ENCODE measurements at places on chromosomes 11 and 22.

GRCh38 chr11:71962428-71963038 is 33.7 kb downstream of the RNF121 start:
- no peak for DNase-seq

- peak; percentile 94 for DNase-seq
Observed at GRCh38 chr11:65181569-65182257, at the start of gene CAPN1. Gene CAPN1 (plus strand): TSS chr11:65181928. CDS start chr11:65182702, 774 bp downstream.

GRCh38 chr22:28488825-28489224 is 190.8 kb downstream of the TTC28 start:
- no peak for DNase-seq

DNA sequence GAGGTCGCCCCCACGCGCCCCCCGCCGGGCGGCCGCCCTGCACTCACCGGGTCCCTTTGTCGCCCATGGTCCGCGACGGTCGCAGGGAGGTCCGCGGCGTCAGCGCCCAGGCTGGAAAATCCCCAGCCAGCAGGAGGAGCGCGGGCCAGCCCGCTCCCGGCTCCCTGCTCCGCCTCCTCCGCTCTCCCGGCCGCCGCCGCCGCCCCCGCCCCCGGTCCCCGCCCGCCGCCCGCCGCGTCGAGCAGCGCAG is at the start of gene ARRB1:
TSS of gene ARRB1 (minus strand) at position 121 of the 250 bp plus-strand sequence. CDS start at position 67, 54 bp downstream.
- DNase-seq: no peak

DNA sequence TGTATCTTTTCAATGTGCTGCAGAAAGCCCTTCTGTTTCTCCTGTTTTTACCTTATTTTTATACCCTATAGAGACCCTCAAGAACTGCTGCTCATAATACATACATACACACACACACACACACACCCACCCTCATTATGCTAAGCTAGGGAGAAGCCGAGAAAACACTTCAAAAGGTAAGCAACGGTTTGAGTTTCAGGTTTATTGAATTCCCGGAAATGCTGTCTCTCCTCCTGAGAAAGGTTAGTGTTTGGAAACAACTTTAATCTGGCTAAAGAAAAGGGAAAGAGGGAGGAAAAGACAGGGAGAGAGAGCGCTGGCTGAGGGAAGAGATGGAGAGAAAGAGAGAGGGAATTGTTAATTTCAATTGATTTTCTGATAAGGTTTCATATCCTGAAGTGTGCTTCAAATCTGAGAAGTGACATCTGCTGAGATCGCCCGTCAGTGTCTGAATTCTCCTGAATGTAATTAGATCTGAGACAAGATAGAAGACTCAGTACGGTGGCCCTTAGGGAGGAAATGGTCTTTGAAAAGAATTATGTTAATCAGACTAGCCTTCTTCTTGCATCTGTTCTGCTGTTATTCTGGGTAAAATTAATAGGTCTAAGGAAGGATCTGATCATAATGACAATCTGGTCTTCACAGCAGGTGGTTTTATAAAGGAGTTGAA is 169.1 kb downstream of the NXPE2 start:
- no peak for DNase-seq

DNA sequence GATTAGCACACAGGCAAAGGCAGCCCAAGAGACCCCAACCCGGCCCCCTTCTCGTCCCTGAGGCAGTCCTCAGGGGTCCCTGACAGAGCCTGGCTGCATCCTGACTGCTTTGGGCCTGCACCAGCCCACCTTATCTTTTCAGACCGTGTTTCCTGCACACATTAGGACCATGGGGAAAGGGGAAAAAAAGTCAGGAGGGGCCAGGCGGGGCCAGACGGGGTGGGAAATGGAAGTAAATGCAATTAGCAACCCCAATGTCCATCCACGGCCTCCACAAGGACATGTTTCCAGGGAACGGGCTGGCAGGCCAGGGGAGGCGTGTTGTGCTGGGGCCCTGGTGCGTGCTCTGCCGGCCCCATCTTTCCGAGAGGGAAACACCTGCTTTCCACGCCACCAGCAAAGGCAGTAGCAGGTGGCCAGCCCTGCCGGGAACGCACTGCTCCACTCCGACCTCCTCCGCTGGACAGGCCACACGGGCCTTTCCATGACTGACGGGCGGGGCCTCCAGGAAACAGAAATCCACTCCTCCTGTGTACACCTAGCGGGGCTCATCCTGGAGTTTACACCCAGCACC is 7.4 kb downstream of the EHD1 start:
- DNase-seq: no peak

DNA sequence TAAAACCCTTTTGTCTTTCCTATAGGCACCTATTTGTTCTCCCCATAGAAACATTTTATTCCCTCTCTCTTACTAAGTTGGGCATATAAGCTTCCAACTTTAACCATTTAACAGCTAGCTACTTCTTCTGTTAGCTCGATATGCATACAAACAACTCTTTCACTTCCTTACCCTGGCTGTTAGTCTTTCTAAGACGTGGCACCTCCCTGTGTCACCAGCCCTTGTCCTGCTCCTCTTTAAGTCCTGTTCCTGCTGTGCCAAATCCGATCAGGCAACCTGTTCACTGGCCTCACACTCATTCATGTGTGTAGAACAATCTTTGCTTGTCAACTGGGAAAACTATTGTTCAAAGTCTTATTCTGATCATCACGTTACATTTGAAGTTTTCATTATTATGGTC is 1376.1 kb upstream of the TENM4 start:
- DNase-seq: no peak

- DNase-seq: no peak
Observed at GRCh38 chr22:29717789-29718188, 2.0 kb upstream of the CABP7 start.
